ENCODE measurements at places on chromosomes 2 and 18.

DNA sequence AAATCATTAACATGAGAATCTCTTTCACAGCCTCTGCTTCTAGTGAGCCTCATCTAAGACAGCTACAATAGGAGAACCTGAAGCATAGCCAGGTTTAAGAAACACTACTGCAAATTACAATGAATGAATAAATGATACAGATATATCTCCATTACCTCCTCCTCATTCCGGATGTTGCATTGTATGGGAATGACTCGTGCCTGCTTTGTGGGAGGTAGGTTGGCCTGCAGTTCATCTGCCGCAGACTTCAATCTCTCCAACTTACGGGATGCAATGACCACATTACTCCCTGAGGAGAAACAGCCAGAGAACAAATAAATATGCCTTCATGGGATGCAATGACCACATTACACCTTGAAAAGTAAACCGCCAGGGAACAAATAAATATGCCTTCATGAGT lies 15.4 kb downstream of the PECR start:
- no peak for DNase-seq

- DNase-seq = no peak
These were observed 602.8 kb downstream of the EPHA4 start for GRCh38 chr2:220969348-220969747.

DNA sequence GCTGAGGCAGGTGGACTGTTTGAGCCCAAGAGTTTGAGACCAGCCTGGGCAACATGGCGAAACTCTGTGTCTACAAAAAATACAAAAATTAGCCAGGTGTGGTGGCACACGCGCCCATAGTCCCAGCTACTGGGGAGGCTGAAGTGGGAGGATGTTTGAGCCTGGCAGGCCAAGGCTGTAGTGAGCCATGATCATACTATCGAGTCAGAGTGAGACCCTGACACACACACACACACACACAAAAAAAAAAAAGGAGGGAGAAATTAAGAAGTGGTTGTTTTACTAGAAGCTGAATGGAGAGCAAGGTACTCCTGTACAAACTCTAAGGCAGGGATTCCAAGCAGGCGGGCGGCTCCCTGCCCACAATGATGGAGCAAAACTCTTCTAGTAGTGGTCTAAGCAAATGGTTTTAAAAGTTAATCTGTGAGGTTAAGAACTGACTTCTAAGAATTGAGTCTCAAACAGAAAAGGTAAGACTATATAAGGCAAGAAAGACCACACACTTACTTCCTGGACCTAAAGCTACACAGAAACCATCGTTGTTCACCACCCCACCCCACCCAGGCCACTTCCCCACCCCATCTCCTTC lies 2.6 kb downstream of the ANKRD44 start:
- DNase-seq = no peak

GRCh38 chr2:216003876-216004696 lies 9.3 kb downstream of the MREG start:
- no peak for DNase-seq

GRCh38 chr2:50746526-50746925 lies 285.4 kb downstream of the NRXN1 start:
- DNase-seq = no peak

All from NCI-H460 (cell line).